Stimulated activated CD4-positive, alpha-beta T cell treated with anti-CD3 and anti-CD28 coated beads, Interleukin-15, amount 100 ng/mL, for 1 hour (primary cell): ENCODE measurements at places on chromosomes 7 and 10.

GRCh38 chr7:130425796-130426195 is 15.0 kb downstream of the CEP41 start:
- no peak for DNase-seq

DNA sequence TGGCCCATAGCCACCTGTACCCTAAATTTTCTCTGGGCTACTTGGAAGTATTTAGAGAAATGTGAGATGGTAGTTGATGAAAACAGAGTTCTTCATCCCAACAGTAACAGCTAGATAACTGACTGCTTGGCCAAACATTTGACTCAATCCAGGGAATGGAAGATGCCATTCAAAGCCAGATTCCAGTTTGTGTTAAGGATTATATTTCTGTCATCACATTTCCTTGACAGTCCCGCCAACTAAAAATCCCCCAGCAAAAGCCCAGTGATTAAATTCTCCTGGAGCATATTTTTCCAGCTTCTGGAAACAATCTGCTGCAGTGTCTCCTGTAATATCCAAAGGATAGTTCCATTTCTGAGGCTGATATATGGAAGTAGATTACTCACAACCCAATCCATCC is 45.4 kb upstream of the PTN start:
- DNase-seq: no peak

GRCh38 chr7:6680146-6680545 is 26.6 kb downstream of the ZNF12 start:
- no peak for DNase-seq

DNA sequence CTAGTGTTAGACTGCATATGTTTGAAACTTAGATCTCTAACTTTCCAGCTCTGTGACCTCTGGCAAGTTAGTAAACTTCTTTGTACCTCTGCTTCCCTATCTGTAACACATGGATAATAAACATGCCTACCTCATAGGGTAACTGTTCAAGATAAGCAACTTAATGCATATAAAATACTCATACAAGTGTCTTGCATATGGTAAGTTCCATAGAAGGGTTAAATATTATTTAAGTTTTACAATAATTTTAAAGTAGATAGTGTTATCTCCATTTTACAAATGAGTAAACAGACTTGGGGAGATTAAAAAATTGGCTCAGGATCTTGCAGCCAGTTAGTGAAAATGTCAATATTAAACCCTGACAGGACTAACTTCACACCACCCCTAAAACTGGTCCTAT is 30.1 kb upstream of the CD36 start:
- DNase-seq: no peak

DNA sequence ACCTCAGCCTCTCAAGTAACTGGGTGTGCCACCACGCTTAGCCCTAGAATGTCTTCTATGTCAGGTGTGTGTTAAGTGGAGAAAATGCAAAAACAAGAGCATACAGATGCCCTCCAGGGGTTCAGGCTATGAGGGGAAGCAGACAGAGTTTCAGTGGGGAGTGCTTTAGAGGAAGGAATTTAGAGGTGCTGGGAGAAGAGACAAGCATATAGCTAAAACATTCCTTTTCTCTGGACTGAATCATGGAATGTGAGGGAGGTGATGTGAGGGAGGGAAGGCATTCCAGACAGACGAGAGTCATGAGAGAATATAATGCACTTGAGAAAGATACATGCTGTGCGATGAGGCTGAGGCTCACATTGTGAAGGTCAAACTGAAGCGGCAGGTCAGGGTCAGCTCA is 6.6 kb upstream of the ZNF786 start:
- DNase-seq: no peak

DNA sequence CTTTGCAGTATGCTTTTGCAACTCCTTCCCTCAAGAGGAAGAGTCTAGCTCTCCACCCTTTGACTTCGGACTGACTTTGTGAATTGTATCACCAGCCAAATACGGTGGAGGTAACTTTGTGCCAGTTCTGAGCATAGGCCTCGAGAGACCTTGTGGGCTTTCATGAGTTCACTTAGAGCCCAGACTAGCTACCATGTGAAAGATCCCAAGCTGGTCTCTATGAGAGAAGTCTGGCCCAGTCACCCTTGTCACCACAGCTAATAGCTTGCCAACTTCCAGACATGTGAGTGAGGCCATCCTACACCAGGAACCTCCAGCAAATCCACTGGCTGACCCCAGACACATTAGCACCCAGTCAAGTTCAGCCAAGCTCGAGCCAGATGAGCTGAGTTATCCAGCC is 72.2 kb upstream of the EXOC4 start:
- DNase-seq: no peak

DNA sequence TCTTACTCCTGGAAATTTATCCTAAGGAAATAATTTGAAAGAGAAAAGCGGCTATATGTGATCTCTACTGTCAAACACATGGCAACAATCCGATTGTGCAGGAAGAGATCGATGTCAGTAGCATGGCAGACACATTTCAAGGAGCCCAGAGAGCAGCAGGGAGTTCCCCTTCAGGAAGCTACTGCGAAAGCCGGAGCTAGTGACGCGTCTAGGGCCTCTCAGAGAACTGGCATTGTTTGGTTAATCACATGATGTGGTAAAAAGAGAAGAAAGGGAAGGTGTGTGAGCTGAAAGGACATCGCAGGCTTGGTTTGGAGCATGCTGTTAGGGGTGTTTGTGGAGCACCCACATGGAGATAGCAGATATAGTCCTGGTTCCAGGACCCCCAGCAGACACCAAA is 74.9 kb downstream of the BEND7 start:
- DNase-seq: no peak
